Activated T-cell treated with anti-CD3 and anti-CD28 coated beads for 24 hours (primary cell): ENCODE measurements at places on chromosomes 13 and 19.
A peak's percentile ranks its signal among the peaks of the same experiment; 100 is the strongest.

DNA sequence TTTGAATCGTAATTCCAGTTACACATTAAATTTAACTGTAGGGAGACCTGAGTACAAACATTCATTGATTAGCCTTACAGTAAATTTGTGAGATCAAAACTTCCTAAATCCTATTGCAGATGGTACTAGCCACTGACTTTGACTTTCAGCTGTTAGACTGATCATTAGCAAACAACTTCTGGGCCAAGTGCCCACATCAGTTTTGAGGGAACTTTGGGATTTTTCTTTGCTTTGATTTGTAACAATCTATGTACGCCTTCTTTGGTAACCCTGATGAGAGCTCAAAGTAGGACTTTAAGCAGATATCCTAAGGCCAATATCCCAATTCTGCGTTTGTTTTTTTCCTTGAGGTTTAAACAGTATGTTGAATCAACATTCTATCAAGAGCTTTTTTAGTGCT lies 131.5 kb downstream of the DLEU7 start:
- DNase-seq: no peak

- no peak for DNase-seq
Measured at GRCh38 chr13:41916173-41916954, 44.5 kb downstream of the VWA8 start.

GRCh38 chr19:51802775-51803174 lies 7.8 kb downstream of the FPR3 start:
- DNase-seq: no peak

DNA sequence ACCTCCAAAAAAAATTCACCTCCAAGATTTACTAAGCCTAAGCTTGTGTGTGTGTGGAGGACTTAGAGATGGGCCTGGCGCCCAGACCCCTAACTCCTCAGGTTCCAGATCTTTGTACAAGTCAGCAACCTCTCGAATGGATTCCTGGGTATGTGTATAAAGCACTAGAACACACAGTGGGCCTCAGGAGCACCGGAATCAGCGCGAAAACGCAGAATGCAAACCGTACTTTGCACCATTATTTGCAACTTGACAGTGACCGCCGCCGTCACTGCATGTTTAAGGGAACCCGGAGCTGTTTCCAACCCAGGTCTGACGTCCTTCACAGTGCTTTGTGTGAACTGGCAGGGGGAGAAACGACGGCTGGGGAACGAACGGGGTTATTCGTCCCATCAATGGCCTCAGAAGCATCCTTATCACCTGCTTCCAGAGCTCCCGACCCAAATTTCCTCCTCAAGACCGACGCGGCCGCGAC lies 688 bp downstream of the ZNF606 start:
- peak; percentile 7 for DNase-seq

GRCh38 chr19:39199025-39199424 lies 2.3 kb downstream of the NCCRP1 start:
- DNase-seq: no peak

DNA sequence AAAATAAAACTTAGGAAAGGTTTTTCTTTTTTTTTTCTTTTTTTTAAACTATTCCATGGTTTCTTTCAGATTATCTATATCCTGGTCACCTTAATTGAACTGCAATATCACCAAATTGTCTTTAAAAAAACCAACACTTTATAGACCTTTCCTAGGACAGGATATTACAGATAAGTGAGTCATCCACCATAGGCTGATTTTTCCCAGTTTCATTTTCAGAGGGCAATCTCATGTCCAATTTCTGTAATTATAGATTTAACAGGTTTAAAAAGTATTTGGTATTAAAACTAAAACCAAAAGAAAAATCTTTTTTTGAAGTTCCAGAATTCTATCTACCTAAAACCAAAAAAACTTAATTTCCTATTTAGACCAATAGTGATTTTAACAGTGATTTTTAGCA lies 13.2 kb downstream of the SPART start:
- no peak for DNase-seq

GRCh38 chr13:84670245-84670644 lies 788.0 kb upstream of the SLITRK1 start:
- no peak for DNase-seq

GRCh38 chr13:98609756-98610155 lies 32.8 kb upstream of the STK24 start:
- no peak for DNase-seq

- no peak for DNase-seq
Measured at GRCh38 chr13:20320885-20321284, 88.8 kb upstream of the GJB6 start.

DNA sequence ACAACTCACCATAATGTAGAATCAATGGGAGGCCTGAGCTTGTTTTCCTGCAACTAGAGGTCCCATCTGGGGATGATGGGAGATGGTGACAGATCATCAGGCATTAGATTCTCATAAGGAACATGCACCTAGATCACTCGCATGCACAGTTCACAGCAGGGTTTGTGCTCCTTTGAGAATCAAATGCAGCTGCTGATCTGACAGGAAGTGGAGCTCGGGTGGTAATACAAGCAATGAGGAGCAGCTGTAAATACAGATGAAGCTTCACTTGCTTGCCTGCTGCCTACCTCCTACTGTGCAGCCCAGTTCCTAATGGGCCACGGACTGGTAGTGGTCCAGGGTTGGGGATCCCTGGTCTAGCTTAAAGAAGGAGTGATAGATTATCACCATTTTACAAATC lies 33.0 kb downstream of the KPNA3 start:
- no peak for DNase-seq

DNA sequence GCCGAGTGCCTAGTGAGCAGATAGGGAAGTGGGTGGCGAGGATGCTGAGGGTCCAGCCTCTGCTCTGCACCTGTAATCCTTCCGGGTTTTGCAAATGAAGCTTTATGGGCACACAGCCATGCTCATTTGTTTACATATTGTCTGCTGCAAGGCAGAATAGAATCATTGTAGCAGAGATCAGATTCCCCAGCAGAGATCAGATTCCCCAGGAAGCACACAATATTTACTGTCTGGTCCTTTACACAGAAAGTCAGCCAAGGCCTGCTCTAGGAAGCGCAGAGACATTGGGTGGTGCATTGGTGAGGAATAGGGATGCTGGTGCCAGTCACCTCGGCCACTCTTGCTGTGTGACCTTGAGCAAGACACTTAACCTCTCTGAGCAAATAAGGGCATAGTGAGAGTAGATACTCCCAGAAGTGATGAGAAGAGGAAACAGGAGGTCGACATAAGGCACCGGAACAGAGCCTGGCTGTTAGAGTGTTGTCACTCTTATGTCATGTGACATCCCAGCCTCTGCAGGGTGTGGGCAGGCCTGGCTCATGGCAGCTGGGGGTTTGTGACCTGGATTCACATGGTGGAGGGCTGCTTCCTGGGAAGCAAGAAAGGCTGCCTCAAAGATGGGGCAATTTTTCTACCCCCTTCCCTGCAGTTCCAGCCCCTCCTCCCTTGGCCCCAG lies 25.6 kb downstream of the CARM1 start:
- no peak for DNase-seq

GRCh38 chr13:112655913-112656312 lies 33.9 kb upstream of the ATP11A start:
- DNase-seq: no peak

DNA sequence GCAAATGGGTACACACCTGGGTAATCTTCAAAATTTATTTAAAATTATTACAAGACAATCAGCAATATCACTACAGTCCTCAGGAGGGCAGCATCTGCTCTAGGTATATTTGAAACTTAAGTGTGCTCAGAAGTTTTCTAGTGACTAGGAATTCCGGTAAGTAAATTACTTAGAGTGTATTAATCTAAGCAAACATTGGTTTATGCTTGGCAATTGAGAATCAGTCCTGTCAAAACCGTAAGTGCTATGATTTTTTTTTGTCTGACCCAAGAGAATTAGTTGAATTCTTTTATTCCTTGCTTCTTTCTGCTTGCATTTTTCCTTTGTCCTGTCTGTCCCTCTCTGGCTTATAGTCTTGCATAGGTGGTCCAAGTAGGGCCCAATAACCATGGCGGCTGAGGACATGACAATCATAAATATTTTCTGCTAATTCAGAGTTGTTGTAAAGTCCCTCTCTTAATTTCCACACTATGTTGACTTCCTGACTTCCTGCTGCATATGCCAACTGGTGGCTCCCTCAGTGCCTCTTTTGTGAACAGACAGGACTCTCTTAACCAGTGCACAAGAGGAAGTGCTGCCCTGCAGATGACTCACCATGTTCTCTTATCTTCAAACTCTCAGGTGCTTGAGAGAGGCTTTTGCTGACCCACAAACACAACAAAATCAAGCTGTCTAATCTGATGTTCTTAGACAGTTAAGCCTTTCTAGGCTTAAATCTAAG lies 82.2 kb downstream of the SLAIN1 start:
- DNase-seq: no peak

DNA sequence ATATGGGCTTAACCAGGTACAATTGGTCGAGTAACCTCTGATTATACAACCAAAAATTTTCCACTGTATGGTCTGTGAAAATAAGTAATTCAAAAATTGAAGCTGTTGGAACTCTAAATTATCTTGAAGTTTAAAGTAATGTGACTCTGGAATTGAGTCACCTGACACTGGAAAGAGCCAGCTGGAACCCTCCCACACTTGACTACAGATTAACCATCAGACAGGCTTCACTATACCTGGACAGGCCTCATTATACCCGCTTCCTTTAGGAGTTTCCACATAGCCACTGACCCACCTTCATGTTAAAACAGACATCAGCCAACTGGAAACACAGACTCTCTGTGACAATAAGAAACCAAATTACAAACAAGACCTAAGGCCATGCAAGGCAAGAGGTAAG lies 1.3 kb downstream of the ZNF433 start:
- no peak for DNase-seq

DNA sequence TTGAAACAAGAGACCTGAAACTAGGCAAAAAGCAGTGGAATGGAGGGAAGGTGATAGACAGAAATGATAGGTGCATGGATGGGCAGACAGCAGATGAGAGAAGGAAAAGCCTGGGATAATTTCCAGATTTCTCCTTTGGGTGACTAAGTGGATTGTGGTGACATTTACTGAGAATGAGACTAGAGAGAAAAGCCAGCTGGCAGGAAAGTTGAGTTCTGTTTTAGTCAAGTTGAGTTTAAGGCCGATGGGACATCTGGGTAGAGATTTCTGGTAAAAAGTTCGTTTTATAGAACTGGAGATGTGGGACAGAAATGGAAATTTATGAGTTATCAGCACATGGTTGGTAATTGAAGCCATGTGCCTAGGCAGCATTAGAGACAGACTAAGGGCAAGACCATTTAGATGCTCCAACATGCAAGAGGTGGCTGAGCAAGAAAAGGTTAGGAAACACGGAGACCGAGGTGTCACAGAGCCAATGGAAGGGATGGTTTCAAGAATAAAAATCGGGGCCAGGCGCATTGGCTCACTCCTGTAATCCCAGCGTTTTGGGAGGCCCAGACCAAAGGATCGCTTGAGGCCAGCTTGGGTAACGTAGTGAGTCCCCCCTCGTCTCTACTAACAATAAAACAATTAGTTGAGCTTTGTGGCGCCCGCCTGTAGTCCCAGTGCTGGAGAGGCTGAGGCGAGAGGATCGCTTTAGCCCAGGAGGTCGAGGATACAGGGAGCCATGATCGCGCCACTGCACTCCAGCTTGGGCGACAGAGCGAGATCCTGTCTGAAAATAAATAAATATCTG lies 9.6 kb upstream of the DGKH start:
- DNase-seq: no peak

DNA sequence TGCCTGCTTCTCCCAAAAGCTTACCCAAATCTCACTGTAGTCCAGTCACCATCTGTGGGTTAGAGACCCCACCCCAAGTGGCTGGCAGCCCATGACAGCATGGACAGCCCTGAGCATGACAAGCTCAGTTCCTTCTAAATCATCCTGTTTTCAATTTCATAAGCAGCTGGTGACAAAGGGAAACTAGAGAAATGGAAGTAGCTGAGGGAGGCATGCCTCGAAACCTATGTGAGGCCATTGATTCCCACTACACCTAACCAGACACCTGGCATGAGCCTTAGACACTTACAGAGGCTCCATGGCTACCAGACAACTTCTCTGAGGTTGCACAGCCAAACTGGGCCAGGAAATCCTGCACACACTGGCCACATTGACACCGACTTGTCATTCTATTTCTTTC lies 56.2 kb downstream of the ABCC4 start:
- no peak for DNase-seq

GRCh38 chr13:40637643-40638042 lies 28.8 kb downstream of the FOXO1 start:
- DNase-seq: no peak

GRCh38 chr13:79374578-79374977 lies 31.5 kb downstream of the RBM26 start:
- DNase-seq: no peak

GRCh38 chr19:39679056-39679790 lies 23.5 kb downstream of the LGALS16 start:
- peak; percentile 49 for DNase-seq

- no peak for DNase-seq
Measured at GRCh38 chr19:56814656-56815055, 25.9 kb downstream of the PEG3 start.

DNA sequence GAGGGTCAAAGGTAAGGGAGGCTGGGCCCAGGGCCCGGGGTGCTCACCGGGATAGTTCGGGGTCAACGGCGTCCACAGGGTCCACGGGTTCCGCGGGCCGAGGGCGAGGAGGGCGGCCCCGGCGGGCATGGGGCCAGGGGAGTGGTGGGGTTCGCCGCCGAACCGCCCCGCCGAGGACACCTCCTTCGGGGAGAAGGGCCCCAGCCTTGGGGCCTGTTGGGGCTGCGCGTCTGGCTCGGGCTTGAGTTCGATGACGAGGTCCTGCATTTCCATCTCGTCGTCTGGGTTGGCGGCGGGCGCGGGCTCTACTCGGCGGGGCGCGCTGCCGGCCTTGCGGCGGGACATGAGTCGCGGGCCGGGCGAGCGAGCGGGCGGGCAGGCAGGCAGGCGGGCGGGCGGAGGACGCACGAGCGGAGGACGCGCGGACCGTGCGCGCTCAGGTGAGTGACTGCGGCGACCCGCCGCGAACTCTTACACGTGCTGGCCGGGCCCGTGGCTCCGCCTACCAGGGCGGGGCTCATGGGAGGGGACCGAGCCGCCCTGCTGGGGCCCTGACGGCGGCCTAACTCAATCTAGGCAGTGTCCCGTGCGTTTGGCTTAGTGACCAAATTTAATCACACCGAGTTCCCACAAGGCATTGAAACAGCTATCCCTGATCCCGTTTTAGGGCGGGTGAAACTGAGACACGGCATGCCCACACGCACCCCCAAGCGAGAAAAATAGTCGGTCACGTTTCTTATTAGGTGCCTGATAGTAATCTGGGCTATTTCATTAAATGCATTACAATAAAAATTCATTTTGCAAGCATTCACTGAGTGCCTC lies at the start of gene ZNF296:
Gene ZNF296 (minus strand): TSS at position 450 of the 822 bp plus-strand sequence. CDS start 105 bp downstream, at position 345.
- peak; percentile 77 for DNase-seq

DNA sequence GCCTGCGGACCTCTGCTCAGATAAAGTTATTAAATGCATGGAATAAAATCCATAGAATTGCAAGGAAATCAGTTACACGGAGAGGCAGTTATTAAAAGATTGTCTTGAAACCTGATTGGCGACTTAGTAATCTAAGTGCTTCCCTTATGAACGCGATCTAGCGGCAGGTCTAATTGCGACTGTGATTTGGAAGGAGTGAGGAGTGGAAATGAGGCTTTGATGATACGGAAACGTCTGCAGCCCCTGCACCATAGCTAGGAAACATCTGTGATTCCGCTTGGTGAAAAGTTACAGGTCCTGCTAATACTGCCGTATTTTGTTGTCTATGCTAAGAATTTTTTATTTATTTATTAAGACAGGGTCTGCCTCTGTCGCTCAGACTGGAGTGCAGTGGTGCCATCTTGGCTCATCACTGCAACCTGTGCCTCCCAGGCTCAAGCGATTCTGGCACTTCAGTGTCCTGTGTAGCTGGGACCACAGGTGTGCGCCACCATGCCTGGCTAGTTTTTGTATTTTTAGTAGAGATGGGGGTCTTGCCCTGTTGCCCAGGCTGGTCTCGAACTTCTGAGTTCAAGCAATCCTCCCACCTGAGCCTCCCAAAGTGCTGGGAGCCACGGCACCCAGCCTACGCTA lies 887 bp downstream of the NDUFS7 start:
- no peak for DNase-seq
